ENCODE measurements at places on chromosomes 6 and 20.

GRCh38 chr20:12722091-12722490, 286.7 kb upstream of the SPTLC3 start:
- no peak for DNase-seq

- no peak for DNase-seq
These were observed 151.5 kb upstream of the MLIP start for GRCh38 chr6:53959717-53960116.

- no peak for DNase-seq
These were observed 39.1 kb downstream of the FAM120B start for GRCh38 chr6:170345662-170346061.

- DNase-seq = no peak
These were observed 97.3 kb downstream of the ANKRD60 start for GRCh38 chr20:58131151-58131550.

DNA sequence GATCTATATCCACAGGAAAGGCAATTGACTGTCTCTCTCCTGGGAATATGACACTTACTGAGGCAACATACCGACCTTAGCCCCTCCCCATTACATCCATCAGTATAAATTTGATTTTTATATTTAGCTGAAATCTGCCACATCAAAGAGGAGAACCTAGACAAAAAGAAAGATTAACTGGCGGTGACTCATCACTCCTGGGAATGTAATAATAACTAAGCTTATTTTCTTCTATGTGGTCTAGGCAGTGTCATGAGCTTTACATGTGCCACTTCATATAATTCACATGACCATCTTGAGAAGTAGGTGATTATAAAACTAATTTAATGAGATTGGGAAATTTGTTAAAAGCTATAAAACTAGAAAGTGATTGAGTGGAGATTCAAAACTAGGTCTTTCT, 520.0 kb upstream of the HS3ST5 start:
- DNase-seq = no peak

GRCh38 chr6:26432627-26433201, 7.6 kb upstream of the BTN3A3 start:
- no peak for DNase-seq

- no peak for DNase-seq
These were observed 107.3 kb downstream of the SLX4IP start for GRCh38 chr20:10542442-10542841.

GRCh38 chr20:61256824-61257223, 4.8 kb downstream of the CDH4 start:
- no peak for DNase-seq

GRCh38 chr6:3352678-3353077, 93.9 kb downstream of the PSMG4 start:
- no peak for DNase-seq

DNA sequence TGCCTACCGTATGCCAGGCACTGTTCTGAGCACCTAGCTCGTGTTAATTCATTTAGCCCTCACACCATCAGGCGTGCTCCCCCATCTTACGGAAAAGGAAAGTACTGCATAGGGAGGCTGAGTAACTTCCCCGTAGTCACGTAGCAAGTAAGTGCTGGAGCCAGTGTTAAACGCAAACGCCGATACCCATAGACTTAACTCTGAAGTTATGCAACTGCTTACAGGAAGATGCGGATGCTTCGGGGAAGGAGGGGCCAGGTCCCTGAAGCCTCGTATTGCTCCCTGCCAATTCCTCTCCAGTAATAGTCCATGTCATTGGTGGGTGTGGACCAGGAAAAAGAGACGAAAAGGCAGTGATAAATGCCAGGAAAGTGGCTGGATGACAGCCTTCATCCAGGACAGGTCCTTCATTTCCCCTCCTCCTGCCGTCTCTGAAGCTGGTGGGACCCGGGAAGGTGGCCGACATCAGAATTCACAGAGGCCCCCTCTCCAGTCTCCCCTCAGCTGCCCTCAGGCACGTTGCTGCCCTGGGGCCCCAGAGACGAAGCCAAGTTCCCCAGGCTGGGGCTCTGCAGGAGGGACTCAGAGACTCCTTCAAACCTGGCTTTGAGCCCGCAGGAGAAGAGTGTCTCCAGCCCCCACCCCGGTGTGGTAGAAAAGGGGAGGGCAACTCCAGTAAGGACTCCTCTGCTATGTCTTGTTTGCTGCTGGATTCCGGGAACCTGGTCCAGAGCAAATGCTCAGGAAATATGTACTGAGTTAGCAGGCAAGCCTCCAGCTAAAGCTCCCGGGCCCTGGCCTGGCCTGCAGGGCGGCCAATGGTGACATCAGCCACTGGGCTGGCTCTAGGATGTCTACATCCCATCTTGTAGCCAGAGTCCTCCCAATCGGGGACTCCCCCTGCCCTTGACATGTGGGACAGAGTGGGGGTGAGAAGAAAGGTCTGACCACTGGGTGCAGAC, 37.8 kb downstream of the RAB44 start:
- no peak for DNase-seq

- no peak for DNase-seq
These were observed 60.4 kb upstream of the TFB1M start for GRCh38 chr6:155374681-155375080.

DNA sequence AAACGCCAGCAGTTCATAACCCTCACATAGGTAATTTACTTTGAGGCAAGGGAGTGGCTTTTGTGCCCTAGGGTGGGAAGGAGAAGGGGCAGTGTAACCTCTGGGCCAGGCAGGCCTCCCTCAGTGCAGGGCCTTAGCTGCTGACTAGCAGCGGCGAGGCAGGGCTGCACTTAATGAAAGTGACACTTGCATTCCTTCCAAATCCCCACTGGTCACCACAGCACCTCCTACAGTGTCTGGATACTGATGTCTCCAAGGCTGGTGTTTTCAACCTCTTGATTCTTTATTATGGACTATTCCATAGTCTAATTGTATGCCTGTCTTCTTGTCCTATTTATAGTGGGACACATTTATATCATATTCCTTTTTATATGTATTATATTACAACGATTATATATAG, 152.7 kb downstream of the LY86 start:
- DNase-seq = no peak

GRCh38 chr6:126937426-126937825, 181.0 kb upstream of the RSPO3 start:
- no peak for DNase-seq

- DNase-seq = no peak
These were observed 323.6 kb downstream of the UBE3D start for GRCh38 chr6:82741996-82742385.

DNA sequence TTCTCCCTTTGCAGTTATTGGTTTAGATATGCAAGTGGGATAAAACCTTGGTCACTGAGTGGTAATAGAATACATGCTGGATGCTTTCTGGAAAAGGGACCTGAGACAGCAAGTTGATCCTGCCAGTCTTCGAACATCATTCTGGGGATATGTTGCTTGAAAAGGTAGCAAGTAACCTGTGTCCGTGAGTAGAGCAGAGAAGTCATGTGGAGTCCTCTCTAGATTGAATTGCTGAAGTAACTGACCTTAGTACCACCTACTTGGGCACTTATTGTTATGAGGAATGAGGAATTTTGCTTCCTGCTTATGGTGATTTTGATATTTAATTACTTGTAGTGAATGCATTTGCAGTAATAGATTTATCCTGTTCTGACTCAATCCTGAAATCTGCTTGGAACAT, 367.3 kb upstream of the IMPG1 start:
- no peak for DNase-seq

GRCh38 chr6:4931530-4932227, 72.2 kb downstream of the RPP40 start:
- no peak for DNase-seq

DNA sequence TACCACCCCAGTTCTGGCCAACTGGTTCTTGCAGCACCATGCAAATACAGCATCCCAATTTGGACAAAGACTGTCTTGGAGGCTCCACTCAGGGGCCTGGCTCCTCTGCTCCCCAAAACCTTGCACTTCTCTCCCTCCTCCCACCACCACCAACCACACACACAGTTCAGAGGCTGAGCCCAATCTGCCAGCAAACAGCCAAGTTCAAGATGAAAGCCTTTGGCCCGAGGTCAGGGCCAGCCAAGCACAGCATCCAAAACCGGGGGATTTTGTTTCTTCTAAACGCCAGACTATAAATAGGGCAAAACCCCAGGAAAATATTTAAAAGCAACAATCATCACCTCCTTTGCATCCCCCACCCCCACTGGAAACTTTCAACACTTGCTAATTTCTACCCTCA, 5.7 kb downstream of the KCNK5 start:
- no peak for DNase-seq

DNA sequence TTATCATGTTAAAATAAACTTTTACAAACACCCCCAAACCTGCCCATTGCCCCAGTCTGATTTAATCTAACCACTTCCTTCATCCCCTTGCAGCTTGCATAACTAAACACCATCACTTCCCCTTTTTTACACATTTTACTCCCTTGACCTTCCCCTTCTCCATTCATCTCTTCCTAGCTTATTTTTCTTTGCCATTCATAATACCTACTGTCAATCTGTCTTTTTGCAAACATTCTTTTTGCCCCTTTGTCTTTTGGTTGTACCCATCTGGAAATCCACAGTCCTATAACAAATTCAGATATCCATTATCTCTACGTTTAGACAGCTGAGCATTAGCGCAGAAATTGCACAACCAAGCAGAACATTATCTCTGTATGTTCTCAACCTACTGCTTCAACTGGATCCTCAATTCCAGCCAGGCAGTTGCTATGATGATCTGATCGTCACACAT, 51.2 kb downstream of the C6orf52 start:
- DNase-seq = no peak

GRCh38 chr6:165844801-165845364, 181.8 kb upstream of the PDE10A start:
- no peak for DNase-seq

DNA sequence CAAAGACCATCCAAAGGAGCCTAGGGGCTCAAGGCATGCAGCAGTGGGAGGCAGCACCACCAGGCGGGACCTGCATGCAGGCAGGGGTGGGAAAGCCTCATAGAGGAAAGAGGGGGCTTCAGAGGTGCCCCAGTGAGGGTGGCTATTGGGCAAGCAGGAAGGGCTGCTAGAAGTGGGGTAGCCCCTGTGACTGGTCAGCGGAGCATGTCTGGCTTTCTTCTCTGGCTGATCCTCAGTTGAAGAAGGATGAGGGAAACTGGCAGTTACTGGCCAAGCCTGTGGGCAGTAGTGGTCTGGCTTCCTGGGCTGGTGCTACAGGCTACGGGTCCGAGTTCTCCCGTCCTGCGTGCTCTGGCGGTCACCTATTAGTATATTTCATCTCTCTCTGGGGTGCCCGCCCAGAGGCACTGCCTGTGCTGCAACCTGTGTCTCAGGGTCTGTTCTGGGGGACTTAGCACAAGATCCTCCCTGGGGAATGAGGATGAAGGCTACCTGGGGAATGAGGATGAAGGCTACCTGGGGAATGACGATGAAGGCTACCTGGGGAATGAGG, 35.9 kb upstream of the CST7 start:
- DNase-seq = no peak

DNA sequence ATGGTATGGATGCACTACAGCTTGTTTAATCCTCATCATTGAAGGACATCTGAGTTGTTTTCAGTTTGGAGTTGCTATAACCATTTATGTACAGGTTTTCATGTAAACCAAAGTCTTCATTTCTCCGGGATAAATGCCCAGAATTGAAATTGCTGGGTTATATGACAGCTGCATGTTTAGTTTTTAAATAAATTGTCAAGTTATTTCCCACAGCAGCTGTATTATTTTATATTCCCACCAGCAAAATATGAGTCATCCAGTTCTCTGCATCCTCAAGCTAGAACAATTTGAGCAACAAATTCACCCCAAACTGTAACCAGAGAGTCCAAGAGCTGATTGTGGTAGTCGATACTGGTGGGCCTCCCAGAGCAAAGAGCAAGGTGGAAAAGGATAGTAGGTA, 161.0 kb upstream of the PRND start:
- no peak for DNase-seq

DNA sequence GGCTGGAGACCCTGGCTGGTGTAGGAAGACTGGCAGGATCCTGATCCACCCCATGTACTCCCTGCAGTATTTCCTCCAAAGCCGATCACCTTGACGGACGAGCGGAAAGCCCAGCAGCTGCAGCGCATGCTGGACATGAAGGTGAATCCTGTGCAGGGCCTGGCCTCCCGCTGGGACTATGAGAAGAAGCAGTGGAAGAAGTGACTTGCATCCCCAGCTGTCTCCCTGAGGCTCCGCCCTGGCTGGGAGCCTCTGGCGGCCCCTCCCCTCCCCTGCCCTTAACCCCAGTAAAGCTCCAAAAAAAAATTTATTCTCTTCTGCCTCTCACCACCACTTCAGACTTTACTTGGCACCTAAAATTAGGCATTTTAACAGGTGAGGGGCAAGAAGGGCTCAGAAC, 7.0 kb downstream of the COX4I2 start:
- no peak for DNase-seq

- DNase-seq = no peak
These were observed 6.4 kb upstream of the SLC12A5 start for GRCh38 chr20:46022411-46023147.

DNA sequence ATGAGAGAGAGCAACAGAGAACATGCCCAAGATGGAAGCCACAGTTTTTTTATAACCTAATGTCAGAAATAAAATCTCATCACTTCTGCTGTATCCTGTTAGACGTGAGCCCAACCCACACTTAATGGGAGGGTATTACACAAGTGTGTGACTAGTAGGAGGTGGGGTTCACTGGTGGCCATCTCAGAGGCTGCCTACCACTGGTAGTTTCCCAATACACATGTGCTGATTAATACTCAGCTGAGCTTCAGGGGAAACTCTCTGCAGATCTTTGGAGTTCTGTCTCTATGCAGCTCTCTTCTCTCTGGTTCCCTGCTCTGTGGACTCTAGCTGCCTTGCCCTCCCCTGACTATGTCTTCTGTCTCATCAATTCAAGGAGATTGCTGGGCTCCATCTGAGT, 35.7 kb downstream of the CNBD2 start:
- DNase-seq = no peak

DNA sequence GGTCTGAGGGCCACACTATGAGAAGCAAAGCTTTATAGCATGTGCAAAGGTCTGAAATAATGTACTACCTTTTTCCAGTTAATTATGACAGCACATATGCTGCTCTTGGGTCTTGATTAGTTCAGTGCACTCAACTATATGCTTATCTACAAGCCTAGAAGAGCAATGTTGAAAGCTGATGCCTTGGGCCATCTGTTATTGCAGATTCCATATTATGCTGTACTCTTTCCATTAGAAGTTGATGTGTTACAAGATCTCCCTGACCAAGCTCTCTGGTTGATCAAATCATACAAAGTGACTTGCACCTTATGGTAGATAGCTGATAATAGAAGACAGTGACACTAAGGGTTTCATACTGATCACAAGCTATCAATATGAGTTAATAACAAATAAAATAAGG, 327.3 kb downstream of the FRK start:
- no peak for DNase-seq

DNA sequence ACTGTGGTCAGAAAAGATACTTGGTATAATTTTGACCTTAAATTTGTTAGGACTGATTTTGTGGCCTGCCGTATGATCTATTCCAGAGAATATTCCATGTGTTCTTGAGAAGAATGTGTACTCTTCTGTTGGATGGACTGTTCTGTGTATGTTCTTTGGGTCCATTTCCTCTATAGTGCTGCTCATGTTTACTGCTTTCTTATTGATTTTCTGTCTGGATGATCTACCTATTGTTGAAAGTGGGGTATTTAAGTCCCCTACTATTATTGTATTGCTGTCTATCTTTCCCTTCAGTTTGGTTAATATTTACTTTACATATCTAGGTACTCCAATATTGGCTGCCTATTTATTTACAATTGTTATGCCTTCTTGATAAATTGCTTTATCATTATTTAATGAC, 298.4 kb downstream of the BCKDHB start:
- no peak for DNase-seq

All from D721Med (cell line).